ENCODE measurements at places on chromosomes 2 and 18.

DNA sequence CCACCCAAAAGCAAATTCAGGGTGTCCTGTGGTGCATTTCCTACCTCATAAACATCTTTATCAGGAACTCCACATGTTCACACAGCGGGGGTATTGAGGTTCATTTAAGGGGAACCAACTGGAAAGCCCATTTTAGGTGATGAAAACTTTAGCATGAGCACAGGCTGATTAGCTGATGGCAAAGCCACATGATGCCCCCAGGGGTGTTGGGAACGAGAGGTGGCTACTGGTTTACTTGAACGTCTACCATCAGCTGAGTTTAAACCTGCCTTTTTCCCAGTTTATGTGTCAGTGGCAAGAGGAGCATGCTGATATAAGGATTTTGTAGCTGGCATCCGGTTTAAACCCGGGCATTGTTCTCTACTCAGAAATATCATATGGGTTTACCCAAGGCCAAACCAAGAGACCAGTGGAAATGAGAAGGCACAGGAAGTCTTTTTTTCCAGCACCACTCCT is 54.5 kb upstream of the UPP2 start:
- DNase-seq = no peak

DNA sequence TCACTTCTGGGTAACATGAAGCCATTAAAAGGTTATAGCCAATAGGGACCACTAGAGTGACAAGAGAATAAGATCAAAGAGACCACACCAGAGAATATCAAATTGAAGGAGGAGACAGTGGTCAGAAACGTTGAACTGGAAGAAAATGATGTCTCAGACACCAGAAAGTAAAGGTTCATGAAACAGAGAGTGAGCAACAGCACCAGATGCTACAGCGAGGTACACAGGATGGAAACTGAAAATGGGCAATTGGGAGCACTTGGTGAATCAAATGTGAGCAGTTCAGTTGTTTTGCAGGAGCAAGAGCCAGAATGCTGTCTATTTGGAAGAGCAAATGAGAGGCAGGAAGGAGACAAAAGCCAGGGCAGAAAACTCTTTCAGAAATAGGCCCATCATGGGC is 162.6 kb downstream of the SS18 start:
- no peak for DNase-seq

DNA sequence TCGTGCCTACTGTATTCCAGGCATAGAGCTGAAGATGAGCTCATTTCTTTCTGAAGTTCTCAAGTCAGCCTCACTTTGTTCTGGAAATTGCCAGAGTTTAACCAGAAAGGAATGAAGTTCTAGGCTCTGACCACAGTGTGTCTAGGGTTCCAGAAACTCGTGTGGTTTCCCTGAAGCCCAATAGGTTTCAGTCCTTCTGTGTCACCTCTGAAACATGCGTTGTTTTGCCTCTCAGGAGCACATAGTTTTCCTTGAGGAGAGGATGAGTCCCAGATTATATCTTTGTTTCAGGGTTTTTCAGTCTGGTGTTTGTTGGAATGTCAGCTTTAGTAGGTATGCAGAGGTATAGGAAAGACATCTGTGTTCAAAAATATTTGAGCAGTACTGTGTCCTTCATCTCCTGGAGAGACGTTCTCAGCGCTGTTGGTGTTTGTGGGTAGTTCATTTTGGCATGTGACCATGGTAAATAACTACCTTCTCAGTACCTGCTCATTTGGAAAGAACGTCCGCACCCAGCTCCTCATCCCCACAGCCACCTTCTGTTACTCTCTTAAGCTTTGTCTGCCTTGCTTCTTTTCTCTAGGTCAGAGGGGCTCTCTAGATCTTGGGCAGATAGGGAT is 56.6 kb downstream of the RALBP1 start:
- DNase-seq = no peak

GRCh38 chr2:81061016-81061415 is 756.5 kb upstream of the LRRTM1 start:
- no peak for DNase-seq

DNA sequence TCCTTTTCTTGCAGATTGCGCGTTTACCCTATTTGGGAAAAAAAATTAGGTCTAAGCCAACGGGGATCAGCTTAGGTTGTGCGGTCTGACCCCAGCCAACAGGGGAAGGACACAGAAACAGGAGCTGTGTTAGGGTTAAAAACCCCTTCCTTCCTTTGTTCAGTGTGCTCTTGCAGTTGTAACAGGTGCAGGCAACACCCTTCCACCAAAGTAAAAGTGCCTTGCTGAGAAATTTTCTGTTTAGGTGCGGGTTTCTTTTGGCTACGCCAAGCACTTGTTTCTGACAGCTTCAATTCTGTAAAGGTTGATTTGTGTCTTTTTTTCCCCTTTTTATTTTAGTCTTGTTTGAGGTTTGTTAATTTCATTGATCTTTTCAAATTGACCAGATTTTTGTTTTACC is 92.5 kb downstream of the PTPN4 start:
- no peak for DNase-seq

DNA sequence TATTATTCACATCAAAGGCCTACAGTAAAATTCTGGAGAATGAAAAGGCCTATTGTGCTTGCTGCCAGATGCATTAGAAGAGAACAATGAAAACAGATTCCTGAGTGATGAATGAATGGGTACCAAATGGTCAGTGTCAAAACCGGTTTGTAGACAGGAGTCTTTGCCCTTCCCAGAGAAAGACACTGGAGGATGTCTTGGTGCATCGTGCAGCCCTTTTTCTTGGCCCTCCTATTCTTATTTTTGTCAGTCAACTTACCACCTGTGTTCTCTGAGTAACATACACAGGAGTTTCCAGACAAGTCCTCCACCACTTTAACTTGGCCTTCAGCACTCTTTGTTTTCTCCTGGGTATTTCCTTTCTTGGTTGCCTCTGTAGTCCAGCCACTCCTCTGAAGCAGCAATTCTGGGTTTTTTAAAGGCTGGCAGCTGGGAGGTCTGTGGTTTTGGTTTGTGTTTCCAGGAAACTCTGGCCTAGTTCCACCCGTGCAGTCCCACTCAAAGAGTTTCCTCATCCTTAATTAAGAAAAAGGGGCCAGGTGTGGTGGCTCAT is 29.4 kb downstream of the PSTPIP2 start:
- no peak for DNase-seq

DNA sequence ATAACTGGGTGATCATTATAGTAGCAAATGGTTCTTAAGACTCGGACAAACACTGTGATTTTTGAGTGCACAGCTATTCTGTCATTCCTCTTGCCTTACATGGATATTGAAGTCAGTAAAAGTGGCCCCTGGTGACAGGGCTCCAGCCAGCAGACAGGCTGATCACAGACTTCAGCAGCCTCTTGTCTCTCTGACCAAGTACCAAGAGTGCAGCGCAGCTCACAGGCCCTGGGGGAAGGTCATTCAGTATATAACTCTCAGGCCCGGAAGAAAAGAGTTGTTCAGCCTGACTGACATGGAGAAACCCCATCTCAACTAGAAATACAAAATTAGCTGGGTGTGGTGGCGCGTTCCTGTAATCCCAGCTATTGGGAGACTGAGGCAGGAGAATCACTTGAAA is 202.6 kb downstream of the HRH4 start:
- DNase-seq = no peak

DNA sequence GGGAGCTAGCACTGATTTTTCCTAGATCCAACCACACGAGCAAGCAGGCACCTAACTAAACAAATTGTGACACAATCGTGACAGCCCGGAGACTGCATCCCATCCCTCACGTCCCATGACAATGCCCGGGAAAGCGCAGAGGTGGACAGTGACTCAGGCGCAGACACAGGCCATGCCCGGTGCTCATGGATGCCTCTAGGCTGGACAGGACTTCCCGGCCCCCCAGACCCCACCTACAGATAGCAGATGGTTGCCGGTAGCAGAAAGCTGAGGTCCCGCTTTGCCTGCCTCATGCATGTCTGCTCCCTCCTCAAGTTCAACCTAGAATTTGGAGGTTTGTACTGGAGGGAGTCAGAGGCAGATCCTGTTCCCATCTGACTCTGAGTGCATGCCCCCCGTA is 81.0 kb downstream of the TPO start:
- DNase-seq = no peak

GRCh38 chr2:189533288-189534035 is 47.1 kb downstream of the SLC40A1 start:
- DNase-seq = no peak

GRCh38 chr2:12314127-12314760 is 402.5 kb upstream of the TRIB2 start:
- DNase-seq = no peak

DNA sequence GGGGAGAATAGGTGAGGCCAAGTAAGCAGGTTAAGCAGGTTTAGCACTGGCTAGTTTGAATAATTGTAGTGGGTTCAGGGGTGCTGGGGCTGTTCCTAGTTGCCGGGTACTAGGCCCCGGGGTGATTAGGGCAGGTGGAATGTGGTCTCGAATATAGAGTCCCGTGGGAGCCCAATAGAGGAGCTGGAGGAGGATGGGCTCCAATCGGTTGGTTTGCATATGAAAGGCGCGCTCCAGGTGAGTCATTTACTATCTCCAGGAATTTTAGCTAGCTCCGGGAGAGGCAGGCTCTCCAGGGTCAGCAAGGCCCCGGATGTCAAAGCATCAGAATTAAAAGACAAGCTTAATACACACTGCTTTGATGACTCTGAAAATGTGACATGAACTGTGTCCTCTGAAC is 304.0 kb downstream of the ZNF521 start:
- DNase-seq = no peak

GRCh38 chr2:131127076-131127475 is 21.9 kb downstream of the PLEKHB2 start:
- no peak for DNase-seq

DNA sequence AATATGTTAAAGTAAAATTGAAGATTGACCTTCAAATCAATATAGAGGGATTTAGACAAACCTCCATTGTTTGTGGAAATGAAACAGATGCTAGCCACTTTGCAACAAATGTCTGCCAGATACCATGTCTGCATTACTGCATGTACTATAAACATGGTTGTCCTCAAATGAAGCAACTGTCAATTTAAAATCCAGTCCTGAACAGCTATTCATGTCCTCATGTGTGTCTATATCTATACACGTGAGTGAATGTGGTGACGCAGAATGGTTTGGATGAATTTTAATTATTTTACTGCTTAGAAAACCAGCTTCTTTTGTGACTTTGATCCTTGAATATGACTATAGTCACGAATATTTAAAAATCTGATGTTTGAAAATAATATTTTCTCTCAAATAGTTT is 71.5 kb downstream of the NYAP2 start:
- no peak for DNase-seq

GRCh38 chr2:71548646-71549425 is 95.5 kb downstream of the DYSF start:
- peak; percentile 62 for DNase-seq

- DNase-seq = no peak
Measured at GRCh38 chr18:28041366-28041765, 135.6 kb downstream of the CDH2 start.

- no peak for DNase-seq
Measured at GRCh38 chr2:210162466-210163124, 8.6 kb downstream of the KANSL1L start.

- no peak for DNase-seq
Measured at GRCh38 chr2:28424799-28425463, 32.3 kb downstream of the FOSL2 start.

GRCh38 chr2:24330161-24330560 is 30.2 kb downstream of the ITSN2 start:
- no peak for DNase-seq

- DNase-seq = no peak
Measured at GRCh38 chr2:241678307-241678706, 8.3 kb downstream of the DTYMK start.

GRCh38 chr18:72762515-72763122 is 105.2 kb downstream of the NETO1 start:
- no peak for DNase-seq

DNA sequence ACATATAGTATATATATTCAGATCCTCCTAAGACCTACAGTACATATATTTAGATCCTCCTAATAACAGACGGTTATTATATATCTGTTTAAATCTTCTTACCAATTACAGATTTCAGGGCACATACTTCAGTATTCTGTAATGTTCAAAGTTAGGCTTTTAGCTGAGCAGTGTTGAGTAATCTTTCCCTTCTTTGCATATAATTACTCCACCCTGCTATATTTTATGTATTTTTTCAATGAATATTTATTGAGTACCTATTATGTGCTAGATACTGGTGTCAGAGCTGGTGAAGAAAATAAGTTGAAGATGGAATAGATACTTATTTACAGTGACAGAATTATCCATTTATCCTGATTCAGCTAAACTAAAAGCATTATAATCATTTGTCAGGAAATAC is 84.9 kb downstream of the NEB start:
- DNase-seq = no peak

DNA sequence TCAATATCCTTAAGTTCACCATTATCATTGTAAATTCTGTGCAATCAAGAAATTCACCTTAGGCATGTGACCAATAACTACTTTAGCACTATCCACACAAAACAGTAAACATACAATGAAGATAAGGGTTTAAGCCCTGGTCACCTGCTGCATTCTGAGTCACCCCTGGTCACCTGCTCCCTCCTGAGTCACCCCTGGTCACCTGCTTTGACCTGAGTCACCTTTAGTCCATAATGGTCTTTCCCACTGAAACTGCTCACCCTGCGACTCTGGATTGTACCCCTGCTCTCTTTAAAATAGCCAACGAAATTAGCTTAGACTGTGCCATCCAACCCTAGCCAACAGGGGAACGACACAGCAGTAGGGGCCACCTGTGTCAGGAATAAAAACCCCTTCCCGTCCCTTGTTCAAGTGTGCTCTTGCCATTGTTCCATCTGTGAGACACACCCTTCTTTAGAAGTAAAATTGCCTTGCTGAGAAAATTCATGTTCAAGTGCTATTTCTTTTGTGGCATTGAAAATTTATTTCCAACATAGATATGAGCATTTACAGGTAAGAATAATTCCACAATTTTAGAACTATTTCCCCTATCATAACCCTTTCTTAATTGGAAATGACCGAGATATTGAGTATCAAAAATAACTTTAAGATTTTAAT is 902.8 kb downstream of the DSC3 start:
- no peak for DNase-seq

- peak; percentile 74 for DNase-seq
Measured at GRCh38 chr2:8669157-8669817, 12.6 kb upstream of the ID2 start.

DNA sequence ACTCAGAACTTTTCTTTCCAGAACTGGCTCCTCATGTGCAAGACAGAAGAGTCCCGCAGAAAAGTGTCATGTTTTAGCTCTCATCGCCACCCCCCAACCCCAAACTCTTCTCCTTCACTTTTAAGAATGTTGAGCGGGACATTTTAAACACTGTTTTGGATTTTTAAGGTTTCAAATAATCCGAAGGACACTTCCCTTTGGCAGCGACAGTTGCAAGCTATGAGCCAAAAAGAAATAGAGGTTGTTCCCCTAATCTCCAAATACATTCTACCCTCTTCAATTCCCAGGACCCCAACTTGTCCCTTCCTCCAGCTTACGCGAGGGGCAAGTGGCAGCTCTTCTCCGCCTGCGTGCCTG is 678 bp upstream of the UBE2E3 start:
- no peak for DNase-seq

- DNase-seq = no peak
Measured at GRCh38 chr2:197122821-197123220, 187.8 kb downstream of the ANKRD44 start.

GRCh38 chr2:115484983-115485382 is 1042.5 kb downstream of the DPP10 start:
- no peak for DNase-seq

GRCh38 chr2:83142934-83143333 is 1316.1 kb downstream of the SUCLG1 start:
- DNase-seq = no peak

- no peak for DNase-seq
Measured at GRCh38 chr2:74290066-74290465, 53.1 kb downstream of the SLC4A5 start.

Measured in tibial artery (tissue), 4 donors.